ENCODE measurements at places on chromosomes 6 and 20.

GRCh38 chr6:85172705-85173104 lies 277.2 kb upstream of the NT5E start:
- no peak for DNase-seq

DNA sequence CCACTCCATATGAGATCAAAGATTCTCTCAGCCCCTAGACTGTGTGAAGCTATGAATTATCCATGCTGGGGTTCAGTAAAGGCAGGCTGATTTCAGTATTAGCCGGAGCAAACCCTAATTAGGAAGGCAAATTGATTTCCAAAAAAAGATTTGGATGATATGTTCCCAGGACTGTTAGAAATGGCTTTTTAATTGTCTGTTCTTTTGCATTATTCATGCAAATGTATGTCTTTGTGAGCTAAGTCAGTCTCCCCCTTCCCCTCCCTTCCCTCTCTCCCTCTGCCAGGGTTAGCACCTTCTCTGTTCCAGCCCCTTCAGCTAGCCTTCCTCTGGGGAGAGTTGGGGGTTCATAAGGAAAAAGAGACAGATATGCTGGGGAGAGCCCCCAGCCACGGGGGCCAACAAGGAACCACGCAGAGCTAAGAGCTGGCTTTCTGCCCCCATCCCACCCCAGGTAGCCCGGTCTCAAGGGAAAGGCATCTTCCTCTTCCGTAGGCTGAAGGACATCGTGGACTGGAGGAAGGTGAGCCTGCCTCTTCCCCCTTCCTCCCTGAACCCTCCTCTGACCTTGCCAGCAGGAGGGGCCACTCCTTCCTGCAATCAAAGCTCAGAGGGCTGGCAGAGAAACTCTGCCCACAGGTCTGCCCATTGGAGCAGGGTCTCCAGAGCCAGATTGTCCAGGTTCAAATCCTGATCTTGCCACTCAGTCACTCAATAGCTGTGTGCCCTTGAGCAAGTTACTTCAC lies 32.3 kb downstream of the PDRG1 start:
- no peak for DNase-seq

GRCh38 chr20:19376451-19377229 lies 164.2 kb downstream of the SLC24A3 start:
- no peak for DNase-seq

- no peak for DNase-seq
Observed at GRCh38 chr6:130376936-130377335, 11.1 kb downstream of the TMEM200A start.

DNA sequence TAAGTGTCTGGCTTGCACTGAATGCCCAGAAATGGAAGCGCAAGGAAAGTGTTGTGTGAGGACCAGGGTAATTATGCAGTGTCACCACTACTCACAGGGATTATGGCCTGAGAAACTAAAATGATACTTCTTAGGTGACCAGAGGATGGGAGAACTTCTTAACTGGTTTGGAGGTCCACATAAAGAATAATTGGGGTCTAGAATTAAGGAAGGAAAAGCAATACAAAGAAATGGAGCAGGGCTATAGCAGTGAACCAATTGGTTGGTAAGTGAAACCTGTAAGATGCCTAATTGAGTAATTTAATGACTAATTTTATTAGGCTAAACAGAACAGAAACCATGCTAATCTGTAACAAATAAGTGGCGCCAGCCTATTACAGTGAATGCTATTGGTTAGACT lies 5.3 kb downstream of the TSPYL4 start:
- no peak for DNase-seq

DNA sequence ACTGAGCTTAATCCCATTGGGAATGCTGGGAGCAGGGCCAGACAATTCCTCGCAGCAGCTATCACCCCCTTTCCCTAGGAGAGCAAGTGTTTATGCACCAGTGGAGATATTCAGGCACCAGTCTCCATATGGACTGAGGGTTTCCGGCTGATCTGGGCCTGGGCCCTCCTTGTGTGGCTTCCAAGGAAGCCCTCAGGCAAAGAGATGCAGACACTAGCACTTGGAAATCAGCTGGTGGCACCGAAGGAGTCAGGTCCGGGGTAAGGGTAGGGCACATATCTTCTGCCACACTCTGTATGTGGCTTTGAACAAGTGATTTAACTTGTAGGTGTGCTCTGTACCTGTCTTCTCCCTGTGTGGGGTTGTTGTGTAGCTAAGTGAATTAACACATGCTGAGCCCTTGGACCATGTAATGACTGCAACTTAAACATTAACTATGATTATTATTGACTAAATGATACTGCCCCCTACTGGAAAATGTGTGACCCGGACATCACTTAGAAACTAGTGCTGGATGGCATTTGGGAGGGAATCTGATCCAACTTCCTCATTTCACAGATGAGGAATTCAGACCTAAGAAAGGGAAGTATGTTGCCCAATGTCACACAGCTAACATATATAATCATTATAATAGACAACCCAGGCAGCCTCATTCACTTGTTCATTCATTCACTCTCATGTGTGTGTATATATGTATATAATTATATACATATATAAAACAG lies 19.3 kb upstream of the WFDC2 start:
- peak; percentile 71 for DNase-seq

GRCh38 chr6:159212028-159212427 lies 42.8 kb downstream of the FNDC1 start:
- no peak for DNase-seq

- no peak for DNase-seq
Observed at GRCh38 chr20:21519136-21519584, 5.3 kb upstream of the NKX2-2 start.

- DNase-seq: no peak
Observed at GRCh38 chr6:33770124-33770832, 18.7 kb downstream of the LEMD2 start.

DNA sequence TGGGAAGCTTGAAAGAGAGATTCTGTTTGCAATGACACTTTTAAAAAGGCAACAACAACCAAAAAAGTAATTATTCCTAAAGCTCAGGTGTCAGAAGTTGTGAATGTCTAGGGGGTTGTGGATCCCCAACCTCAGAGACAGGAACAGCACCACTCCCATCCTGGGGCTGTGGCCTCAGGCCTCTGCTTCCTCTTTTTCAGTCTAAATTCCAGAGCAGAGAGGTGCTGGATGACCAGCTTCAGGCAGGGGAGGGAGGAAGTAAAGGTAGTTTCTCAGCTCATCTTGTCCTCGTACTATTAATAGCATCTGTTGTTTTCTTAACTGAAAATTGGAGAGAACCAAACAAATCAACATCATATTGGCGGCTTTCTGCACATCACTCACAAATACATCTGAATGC lies 8.3 kb downstream of the NT5E start:
- DNase-seq: peak; percentile 19

- no peak for DNase-seq
Observed at GRCh38 chr6:20148433-20148832, 63.8 kb downstream of the MBOAT1 start.

- DNase-seq: no peak
Observed at GRCh38 chr6:164749221-164750064, 560.0 kb downstream of the C6orf118 start.

DNA sequence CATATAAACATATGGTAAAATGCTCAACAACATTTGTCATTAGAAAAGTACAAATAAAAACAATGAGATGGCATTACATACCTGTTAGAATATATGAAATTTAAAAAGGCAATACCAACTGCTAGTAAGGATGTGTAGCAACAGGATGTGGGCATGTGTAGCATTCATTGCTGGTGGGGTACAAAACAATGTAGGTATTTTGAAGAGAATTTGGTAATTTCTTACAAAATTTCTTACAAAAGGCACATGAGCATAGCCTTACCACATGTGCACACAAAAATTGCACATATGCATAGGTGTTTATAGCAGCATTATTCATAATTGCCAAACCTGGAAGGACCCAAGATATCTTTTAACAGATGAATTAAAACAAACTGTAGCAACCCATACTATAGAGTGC lies 1355.1 kb upstream of the CITED2 start:
- DNase-seq: no peak

DNA sequence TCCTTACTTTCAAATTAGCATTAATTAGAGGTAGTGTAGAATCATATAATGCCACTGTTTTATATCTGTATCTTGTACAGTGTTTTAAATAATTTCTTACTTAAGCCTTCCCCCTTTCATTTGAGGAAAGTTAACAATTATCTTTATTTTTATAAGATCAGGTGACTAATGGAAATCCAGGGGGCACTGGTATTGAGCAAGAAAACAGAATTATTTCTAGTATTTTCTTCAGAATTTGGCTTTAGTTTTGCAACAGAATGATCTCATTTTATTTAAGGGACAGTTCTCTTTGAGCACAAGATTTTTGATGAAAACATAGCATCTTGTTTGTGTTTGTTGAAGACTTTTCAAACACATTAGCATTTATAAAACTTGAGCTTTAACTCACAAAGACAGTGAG lies 55.9 kb downstream of the RNF217 start:
- DNase-seq: no peak

- DNase-seq: no peak
Observed at GRCh38 chr6:36285187-36285671, 15.4 kb downstream of the PNPLA1 start.

DNA sequence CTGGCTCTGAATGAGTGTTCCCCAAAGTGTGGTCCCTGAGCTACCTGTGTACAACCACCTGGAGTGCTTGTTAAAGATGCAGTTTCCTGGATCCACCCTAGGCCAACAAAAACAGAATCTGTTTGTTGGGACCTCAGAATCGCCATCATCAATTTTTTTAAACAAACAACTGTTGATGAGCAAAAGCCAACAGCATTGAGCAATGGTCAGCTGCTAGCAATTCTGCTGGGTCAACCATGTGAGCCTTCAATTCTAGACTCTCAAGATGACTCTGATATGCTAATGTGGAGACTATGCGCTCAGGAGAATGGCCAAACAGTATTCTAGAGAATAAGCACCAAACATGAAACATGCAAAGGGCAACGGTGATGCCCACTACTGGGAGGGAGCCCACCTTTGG lies 64.4 kb upstream of the IYD start:
- DNase-seq: no peak

DNA sequence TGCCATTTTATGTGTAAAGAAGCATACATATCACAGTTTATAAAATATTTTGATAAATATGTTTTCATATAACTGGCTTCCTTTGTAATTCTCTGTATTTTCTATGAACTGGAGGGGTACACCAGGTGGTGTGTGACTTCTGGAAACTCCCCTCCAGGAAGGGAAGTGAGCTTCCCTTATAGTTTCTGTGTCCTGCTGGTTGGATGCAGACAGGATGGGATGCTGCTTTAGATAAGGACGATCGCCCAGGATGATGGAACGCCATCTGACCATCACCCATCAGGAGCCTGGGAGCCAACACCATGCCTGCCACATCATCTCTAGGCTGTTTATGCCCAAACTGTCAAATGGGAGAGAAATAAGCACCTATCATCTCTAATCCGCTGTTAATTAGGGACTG lies 66.1 kb downstream of the SULF2 start:
- DNase-seq: no peak

DNA sequence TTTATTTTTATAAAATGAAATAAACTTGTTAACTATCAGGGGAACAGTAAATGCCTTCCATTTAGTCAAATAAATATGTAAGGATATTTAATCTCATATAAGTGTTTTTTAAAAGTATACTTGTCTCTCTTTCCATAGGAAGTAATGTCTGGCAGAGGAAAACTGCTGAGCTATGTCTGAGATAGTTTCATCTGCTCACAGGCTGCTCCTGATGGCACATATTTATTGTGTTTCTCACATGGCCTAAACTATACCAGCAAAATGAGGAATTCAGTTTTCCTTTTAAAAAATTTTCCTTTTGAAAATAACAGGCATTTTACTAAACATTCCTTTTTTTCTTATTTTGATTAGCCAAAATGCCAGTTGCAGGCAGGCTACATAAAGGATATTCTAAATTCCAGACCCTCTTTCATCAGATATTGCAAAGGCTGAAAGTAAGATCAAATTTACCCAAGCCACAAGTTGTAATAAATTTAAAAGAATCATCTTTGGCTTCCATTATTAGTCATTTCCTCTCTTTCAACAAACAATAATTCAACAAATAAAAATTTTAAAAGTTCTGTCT lies 60.1 kb upstream of the RNF146 start:
- no peak for DNase-seq

DNA sequence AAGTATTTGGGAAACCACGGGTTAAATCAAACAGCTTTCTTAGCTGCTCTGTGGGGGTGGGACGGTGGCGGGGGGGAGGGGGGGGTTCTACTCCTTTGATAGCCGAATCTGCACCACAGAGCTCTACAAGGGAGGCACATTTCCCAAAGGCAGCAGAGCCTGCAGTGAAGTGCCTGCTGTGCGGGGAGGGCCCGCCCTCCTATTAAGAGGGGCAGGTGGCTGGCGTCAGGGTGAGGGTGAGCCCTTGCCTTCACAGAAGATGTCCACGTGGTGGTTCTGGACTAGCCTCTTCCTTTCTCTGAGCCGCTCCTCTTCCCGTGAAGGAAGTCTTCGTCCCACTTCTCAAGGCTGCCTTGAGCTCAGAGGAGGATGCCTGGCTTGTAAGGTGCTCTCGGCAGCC lies 174.9 kb upstream of the THBS2 start:
- DNase-seq: no peak

DNA sequence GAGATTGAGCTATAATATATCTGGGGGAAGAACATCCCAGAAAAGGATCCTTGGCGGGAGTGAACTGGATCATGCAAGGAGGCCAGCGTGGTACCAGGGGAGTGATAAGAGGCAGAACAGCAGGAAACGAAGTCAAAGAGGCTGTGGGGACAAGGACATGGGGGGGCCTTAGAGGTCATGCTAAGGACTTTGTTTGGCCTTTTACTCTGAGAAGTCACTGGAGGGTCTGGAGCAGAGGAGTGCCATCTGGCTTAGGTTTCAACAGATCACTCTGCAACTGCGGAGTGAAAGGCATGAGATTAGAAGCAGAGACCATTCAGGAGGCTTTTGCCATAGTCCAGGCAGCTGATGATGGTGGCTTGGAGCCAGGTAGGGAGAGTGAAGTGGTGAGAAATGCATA lies 24.3 kb downstream of the MRAP2 start:
- no peak for DNase-seq

DNA sequence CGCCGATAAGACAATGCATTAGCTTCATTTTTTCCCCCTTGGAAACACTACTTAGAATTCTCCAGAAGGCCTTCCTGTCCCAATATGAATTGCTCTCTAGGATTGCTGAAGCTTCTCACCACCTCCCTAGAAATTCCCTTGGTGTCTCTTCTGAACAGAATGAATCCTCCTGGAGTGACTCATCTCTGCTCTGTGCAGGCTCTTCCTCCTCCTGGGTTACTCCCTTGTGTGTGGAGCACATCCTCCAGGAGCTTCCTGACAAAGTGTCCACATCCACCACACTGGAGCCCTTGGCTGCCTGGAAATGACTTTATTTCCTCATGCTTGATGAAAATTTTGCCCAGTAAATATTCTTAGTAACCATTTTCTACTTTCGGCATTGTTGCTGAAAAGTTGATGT lies 54.4 kb downstream of the DTNBP1 start:
- DNase-seq: no peak

GRCh38 chr6:123804014-123804786 lies 535 bp downstream of the NKAIN2 start:
- DNase-seq: no peak

DNA sequence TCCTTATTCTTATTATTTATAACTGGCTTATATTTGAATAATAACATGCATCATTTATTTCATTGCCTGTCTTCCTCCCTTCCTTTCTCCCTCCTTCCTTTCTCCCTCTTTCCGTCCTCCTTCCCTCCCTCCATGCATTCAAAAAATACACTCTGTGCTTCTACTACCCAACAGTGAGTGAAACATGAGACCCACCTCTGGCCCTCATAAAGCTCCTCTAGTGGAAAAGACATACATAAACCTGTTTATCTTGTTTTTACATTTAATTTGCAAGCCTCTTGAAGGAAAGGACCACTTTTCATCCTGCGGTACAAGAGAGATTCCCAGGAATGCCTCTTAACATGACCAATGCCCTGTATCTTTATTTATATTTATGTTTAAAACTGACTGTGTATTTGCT lies 21.8 kb upstream of the ISM1 start:
- DNase-seq: no peak

GRCh38 chr6:8879334-8879733 lies 444.0 kb upstream of the SLC35B3 start:
- no peak for DNase-seq

All from GDM1 (cell line).